NCI-H1105 (cell line): ENCODE measurements at places on chromosomes 12 and 14.

- DNase-seq = no peak
These were observed 4.7 kb downstream of the TNFRSF1A start for GRCh38 chr12:6336889-6337853.

DNA sequence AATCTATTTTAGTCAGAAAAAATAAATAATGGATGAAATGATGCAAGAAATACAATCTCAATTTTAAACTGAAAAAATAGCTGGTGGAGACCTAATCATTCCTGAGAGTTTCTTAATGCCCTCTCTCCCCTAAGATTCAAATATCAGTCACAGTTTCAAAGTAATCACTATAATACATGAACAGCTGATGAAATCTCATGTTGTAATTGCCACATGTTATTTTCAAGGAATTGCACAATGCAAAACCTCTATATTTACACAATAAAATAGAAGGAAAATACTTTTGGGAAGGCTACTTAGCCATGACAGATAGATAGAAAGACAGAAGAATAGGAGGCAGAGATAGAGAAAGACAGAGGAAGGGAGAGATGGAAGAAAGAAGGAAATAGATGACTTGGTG is 18.2 kb downstream of the IFNG-AS1 start:
- no peak for DNase-seq

DNA sequence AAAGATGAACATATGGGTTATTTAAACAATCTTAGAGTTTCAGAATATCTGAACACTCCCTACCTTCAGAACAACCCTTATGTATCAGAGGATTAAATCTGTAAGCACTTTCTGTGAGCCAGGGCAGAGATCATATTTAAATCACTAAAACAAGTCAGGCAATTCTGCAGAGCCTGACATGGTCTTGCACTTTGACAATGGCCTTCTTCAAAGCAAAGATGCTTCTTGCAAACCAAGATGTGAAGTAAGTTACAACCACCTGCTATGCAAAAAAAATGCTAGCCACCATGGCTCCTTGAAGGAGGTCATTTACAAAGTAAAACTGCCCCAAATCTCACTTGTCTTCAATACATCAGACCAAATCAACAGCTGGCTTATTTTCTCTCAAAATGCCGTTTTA is 3.2 kb downstream of the PPP1CC start:
- no peak for DNase-seq

DNA sequence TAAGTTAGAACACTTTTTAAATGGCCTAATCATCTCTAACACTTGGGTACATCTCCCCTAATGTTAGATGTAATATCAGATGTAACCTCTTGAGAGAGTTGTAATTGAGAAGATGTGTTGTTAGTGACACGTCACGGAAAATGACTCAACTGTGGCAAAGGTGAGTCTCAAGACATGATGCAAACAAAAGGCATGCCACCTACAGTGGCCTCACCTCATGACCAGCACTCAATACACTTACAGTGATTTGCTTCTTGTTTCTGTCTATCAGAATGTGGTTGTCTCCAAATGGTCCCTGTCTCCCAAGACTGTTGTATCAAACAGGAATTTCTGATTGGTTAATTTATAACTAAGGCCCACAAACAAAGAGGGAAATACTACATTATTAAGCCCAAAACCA is 91.2 kb downstream of the SLC25A21 start:
- no peak for DNase-seq

DNA sequence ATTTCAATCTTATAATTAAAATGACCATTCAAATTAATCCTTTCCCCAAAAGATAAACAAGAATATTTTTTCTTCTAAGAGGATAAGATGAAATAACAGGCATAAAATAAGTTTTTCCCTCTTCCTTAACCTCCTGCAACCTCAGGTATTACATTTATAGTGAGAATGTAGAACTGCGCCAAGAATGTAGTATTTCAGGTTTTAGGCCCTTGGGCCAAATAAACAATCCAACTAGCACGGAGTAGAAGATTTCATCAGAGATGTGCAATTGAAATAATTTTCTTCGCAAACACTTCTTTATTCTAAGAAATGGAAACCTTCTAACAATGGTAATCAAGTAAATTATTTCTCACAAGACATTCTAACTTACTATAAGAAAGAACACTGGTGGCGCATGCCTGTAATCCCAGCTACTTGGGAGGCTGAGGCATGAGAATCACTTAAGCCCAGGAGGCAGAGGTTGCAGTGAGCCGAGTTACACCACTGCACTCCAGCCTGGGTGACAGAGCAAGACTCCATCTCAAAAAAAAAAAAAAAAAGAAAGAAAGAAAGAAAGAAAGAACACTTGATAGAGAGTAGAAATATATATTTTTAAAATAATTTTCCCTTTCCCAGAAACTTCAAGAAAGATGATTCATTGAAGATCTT is 100.8 kb downstream of the TAOK3 start:
- no peak for DNase-seq

- DNase-seq = no peak
These were observed 19.5 kb downstream of the ARL6IP4 start for GRCh38 chr12:122999986-123000420.

- DNase-seq = peak; percentile 64
These were observed 35.1 kb downstream of the MYL2 start for GRCh38 chr12:110885152-110885840.

DNA sequence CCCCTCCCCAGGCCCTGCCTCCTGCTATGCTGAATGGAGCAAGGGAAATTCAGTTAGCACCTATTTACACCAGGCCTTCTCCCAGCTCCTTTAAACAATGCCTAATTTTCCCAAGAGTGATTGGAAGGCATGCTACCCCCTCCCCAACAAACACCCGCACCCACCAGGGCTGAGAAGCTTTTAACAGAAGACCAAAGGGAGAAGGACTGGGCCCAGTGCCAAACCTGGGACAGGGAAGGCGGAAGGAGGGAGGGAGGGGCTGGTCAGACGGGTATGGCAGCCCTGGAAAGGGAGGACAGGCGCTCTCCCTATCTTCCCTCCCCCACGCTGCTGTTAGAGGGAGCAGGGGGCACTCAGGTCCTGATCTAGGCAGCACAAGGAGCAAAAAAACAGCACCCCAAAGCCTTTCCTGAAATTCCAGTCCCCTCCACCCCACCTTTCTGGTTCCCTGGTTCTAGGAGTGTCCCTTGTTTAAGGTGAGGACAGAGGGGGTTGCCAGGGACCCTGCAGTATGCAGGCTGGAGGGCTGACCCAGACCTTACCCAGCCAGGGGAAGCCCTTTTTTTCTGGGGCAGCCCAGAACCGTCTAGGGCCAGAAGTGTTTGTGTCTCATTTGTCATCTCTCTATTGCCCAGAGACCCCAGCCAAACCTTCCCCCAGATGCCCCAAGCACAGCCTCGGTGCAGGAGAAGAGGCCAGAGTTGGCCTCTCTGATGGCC is 2.4 kb upstream of the KRT8 start:
- peak; percentile 63 for DNase-seq

DNA sequence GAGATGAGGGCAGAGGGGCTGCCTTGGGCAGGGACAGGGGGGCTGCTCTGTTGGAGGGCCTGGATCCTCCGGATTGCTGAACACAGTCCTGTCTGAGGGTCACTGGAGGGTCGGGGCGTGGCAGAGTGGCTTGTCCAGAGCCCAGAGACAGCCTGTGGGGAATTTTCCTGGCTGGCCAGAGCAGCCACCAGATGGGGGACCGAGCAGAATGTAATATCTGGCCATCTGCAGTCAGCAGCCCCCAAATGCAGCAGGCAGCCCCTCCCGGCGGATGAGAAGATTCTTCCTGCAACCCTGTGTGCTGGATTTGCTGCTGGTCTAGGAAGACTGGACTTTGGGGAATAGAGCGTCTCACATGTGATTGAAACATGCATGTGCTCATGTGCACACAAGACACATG is 23.3 kb upstream of the NOS1 start:
- no peak for DNase-seq

DNA sequence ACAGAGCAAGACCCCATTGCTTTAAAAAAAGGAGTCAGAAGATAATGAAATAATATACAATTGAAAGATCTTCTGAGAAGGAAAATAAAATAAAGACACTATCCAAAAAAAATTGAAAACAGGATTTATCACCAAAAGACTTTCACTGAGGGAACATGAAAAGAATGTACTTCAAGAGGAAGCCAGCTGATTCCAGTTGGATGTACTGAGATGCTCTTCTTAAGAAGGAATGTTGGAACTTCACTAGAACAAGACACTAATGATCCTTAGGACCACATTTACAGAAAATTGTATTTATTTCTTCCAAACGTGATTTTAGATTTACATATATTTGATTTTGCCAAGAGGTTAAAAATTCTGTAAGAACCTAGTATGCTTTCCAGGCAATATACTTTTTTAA is 65.6 kb upstream of the CNOT2 start:
- no peak for DNase-seq

- no peak for DNase-seq
These were observed 604 bp downstream of the HCFC2 start for GRCh38 chr12:104064842-104065427.

DNA sequence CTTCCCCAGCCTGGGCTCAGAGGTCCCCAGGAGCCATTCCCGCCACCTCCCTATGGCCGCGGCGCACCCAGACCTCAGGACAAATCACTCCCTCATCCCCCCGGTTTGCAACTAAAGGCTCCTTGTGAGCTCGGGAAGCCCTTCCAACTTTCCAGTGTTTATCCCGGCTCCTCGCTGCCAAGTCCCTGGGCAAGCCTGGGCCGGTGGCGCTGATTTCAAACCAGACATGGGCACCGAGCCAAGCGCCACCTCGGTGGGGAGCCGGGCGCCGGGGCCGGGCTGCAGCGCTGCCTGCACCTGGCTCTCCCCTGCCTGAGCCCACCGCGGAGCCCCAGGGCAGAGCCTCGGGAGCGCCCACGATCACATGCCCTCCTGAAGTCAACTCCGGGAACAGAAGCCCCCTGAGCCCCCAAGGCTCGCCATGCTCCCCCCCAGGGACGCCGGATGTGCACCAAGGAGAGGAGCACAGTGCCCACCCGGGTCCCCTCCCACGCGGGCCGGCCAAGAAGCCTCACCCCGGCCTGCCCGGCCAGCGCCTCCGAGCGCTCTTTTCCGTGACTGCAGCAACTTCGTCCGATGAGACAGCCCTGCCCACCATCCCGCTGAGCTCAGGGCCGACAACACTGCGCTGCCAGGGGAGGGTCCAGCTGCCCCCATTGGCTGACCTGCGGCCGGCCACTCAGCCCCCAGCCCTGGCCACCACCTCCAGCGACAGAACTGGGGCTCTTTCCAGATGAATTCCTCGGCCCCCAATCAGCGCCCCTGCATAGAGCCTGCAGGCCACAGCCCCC is 50.0 kb downstream of the NCOR2 start:
- peak; percentile 97 for DNase-seq

GRCh38 chr12:53752192-53752601 is 418 bp upstream of the CISTR start:
- no peak for DNase-seq

GRCh38 chr14:69648480-69649451 is 37.4 kb downstream of the SUSD6 start:
- DNase-seq = no peak

- DNase-seq = no peak
These were observed 10.6 kb downstream of the TCL1A start for GRCh38 chr14:95703341-95703740.

DNA sequence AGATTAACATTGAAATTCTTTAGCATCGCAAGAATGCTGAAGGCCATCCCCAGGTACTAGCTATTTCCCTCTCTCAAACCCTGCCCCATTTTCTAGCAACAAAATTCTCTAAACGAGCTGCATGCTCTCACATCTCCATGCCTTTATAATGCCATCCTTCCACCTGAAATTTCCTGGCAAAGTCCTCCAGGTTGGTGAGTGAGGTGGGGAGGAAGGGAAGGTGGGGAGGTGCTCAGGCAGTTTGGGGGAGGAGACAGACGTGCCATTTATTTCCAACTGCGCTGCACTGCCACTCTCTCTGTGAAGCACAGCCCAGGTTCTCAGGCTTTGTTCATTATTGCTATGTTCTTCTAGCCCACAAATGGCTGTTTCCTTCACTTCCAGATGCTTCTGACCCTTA is 208.4 kb downstream of the PAWR start:
- DNase-seq = no peak

- DNase-seq = no peak
These were observed 43.4 kb downstream of the ELK3 start for GRCh38 chr12:96237465-96238077.

DNA sequence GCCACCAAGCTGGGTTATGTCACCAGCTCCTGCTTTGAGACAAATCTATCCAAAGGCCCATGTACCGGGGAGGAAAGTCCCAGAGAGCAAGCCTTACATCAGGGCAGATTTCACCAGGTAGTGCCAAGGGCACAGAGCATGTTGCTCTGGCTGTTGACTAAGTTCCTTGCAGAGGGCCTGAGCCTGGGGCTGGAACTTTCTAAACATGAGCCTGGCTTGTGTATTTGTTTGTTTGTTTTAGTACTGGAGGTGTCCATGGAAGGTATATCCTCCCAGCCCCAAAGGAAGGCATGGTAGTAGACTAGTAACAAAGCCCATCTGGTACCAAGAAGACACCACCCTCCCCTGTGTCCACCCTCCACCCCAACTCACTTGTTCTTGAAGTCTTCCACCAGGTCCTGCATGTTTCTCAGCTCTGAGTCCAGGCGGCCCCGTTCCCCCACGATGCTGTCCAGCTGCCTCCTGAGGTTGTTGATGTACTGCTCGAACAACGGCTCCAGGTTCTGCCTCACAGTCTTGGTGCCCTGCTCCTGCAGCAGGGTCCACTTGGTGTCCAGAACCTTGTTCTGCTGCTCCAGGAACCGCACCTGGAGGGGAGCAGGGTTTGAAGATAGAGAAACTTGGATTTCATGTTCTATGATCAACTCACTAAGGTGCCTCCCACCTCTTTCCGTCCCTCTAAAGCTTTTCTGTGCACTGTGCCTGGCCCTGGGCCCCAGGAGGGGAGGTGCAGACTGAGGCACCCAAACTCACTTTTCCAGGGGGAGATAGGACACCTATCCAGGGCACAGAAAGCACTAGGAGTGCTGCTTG is 1.4 kb downstream of the KRT5 start:
- DNase-seq = no peak

DNA sequence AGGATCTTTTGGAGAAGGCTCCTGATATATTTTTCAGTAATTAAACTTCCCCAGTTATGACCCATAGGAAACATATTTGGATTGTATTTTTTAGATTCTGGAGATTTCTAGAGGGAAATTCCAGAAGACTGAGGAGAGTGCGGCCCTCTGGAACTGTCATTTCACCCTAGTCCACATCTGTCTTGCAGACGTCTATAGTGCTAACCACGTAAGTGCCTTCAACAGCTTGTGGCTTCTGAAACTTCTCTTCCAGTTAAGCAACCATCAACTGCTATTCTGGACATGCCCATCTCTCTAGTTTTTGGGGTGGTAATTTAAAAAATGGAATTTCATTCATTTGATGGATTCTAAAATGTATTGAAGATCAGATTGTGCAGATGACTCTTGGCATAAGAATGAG is 1098.8 kb downstream of the TMEM121 start:
- no peak for DNase-seq

- no peak for DNase-seq
These were observed 10.6 kb downstream of the AREL1 start for GRCh38 chr14:74702293-74702692.

- no peak for DNase-seq
These were observed 192.2 kb upstream of the ALG10 start for GRCh38 chr12:33830070-33830469.

- DNase-seq = no peak
These were observed 1.4 kb downstream of the LBHD2 start for GRCh38 chr14:103085106-103086091.
